H9 (cell line): ENCODE measurements at places on chromosomes 16 and 17.
A peak's percentile ranks its signal among the peaks of the same experiment; 100 is the strongest.

GRCh38 chr16:5502467-5502869 is 404.9 kb upstream of the EEF2KMT start:
- DNase-seq, result peak; percentile 74

DNA sequence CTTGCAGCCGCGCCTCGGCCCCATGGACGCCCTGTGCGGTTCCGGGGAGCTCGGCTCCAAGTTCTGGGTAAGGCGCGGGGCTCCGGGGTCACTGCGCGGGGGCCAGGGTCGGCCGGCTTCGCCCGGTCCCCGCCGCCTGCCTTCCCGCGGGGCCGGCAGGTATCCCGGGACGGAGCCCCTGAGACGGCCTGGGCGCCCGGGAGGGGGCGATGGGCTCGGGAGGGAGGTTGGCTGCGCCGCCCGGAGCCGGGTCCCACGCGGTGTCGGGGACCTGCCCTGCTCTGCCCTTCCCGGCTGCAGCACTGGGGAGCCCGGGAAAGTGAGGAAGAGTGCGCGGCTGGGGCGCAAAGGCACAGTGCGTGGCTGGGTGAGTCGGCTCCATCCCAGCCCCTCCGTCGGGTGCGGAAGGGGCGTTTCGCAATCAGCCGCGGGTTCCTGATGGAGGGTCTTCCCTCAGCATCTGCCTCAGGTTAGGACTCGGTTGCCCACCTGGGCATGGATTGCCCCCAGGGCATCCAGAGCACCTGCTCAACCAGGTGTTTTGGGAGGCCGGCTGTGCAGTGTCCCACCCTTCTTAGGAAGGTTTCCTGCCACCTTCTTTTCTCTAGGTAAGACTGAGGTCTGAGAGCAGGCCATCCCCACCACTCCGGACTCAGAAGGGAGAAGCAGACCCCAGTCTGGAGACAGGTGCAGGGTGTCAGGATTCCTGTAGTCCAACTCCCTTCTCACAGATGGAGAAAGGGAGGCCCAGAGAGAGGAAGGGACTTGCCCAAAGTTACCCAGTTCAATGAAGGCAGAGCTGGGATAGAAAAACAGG is 442 bp downstream of the ABCC3 start:
- no peak for DNase-seq

GRCh38 chr17:45313996-45314740 is 2.7 kb downstream of the MAP3K14 start:
- no peak for DNase-seq

DNA sequence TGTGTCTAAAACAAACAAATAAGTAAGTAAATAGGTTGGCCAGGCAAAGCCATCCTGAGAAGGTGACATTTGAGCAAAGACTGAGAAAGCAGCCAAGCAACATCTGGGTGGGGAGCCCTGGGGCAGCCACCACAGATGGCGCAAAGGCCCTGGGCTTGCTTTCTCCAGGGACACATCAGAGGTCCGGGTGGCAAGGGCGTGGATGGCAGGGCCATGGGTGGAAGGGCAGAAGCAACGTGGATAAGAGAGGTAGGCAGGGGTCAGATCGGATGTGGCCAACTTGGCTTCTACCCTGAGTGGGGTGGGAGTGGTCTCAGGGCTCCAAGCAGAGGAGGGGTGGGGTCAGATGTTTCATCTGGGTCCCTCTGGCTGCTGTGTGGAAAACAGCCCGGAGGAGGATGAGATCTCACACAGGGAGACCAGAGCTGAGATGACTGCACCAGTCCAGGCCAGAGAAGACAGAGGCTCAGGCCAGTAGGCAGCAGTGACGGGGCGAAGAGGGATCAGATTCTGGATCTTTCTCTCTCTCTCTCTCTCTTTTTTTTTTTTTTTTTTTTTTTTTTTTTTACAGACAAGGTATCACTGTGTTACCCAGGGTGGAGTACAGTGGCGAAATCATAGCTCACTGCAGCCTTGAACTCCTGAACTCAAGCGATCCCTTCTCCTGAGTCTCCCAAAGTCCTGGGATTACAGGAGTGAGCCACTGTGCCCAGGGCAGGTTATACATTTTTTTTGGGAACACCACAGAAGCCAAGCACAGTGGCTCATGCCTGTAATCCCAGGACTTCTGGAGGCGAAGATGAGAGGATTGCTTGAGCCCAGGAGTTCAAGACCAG is 6.1 kb upstream of the SPN start:
- no peak for DNase-seq

GRCh38 chr17:60154616-60155426 is 5.0 kb downstream of the CA4 start:
- DNase-seq, result peak; percentile 32

GRCh38 chr16:60945225-60945624 is 1091.0 kb downstream of the CDH8 start:
- peak; percentile 53 for DNase-seq

DNA sequence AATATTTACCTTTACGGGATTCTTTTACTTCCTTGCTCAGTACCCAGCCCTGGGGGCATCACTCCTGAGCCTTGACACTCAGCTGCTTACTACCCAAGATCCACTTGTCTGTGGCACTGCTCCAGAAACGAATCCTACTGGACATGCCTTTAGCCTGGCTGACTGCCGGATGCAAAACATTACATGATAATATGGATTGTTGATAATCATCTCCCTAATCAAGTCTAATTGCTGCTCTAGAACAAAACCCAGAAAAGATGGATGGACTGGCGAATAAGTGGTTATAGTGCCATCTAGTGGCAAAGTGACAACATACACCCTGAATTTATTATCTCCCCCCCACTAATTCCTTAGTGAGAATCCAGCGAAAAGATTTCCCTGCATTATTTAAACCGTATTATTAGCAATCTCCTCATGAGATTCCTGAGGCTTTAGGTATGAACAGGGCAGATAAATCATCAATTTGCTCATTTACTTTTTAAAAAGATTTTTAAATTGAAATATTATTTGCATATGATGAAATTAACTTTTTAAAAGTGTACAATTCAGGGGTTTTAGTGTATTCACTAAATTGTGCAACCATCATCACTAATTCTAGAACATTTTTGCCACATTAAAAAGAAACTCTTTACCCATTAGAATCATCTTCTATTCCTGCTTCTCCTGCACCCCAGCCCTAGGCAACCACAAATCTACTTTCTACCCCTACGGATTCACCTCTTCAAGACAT is 61.6 kb downstream of the RGS9 start:
- no peak for DNase-seq

GRCh38 chr17:64128787-64129514 is 993 bp downstream of the ERN1 start:
- peak; percentile 39 for DNase-seq

- peak; percentile 33 for DNase-seq
Measured at GRCh38 chr17:58331815-58332777, 3.5 kb upstream of the TSPOAP1 start.

DNA sequence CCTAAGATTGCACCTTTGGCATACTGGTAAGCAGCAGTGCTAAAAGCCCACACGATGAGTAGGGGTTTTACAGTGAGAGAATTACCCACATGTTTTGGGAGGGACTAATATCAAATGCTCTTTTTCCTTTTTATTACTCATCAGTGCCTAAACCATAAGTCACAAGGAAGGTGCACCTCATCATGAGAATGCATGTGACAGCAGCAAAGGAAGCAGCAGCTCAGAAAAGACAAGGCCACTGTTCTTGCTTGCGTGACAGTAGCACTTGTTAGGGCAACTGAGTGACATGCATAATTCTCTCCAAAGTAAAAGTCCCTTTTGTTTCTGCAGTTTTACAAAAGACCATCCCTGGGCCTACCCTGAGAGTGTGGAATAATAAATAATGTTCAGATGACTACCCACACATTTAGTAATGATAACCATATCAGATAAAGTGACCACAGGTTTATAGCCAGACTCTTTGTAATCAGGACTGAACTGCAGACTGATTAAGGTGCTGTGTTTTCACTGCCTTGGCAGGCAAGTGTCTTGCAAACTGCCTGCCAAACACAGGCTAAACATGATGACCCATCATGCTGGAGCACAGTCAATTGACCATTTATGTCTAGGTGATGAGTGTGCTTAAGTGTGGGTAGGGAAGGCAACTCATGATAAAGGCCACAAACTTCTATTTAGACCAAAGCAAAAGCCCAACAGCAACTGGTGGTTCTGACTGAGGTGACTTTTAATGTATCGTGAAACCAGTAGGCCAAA is 1751.4 kb downstream of the TP53TG3F start:
- no peak for DNase-seq
